AML-193 (cell line): ENCODE measurements at places on chromosomes 7 and 10.

DNA sequence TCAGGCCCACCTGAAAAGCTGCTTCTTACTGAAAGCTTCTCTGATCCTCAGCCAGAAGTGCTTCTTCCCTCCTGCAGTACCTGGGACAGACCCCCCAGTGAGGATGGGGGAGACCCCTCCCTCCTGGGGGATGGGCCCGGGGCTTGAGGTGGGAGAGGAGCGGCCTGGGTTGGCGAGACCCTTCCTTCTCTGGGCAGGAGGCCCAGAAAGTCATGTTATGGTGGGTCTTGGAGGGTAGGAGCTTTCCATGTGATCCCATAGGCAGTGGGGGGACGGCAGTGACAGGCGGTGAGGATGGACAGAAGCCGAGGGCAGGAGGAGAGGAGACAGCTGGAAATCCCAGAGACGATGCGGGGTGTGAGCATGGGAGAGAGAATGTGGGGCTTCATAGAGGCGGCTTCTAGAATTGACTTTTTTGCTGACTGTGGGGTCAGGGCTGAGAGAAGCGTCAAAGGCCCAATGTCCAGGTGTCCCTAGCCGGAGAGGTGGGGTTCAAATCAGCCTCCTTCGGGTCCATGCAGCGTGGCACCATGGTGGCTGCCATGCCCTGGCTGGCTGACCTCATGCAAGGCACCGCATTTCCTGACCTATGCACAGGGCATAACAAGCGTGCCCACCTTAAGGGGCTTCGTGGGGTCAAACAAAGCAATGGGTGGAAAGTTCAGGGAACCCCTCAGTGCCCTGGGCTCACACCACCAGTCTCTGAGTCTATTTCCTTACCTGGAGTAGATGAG lies 154.0 kb downstream of the UBE2H start:
- no peak for DNase-seq

DNA sequence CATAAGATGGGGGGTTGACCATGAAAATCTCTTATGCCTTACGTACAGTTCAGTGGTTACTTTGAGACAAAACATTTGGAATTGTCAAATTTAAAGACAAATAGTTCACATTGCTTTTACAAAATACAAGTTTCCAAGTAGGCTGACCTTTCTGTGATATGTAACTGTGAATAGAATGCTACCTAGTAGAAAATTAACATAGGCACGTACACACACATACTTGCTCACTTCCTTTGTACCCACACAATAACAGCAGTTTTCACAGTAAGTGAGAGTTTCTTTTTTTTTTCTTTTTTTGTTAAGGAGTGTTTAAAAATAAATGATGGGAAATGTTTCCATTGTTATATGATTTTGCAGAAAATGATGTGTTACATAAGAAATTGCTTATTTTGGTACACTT lies 53.3 kb upstream of the SP8 start:
- no peak for DNase-seq

DNA sequence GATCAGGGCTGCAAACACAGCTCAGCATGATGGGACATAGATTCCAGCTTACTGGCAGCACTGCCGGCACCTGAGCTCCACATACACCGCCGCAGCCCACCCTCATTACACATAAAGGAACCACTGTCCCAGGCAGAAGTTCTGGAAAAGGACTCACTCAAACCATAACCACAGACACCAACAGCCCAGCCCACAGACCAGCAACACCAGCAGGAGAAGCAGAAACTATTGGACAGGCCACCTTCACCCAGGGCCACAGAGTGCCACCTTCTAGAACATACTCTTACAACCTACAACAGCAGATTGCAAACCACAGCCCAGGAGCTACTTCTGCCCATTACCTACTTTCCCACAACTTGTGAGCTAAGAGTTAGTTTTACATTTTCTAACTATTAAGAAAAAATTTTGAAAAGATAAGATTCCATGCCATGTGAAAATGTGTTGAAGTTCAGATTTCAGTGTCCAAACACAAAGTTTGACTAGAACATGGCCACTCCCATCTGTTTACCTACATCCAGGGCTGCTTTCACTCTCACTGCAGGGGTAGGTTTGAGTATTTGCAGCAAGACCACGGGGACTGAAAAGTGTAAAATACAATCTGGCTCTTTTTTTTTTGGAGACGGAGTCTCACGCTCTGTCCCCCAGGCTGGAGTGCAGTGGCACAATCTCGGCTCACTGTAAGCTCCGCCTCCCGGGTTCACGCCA lies 153.0 kb downstream of the TNS3 start:
- DNase-seq, result no peak

DNA sequence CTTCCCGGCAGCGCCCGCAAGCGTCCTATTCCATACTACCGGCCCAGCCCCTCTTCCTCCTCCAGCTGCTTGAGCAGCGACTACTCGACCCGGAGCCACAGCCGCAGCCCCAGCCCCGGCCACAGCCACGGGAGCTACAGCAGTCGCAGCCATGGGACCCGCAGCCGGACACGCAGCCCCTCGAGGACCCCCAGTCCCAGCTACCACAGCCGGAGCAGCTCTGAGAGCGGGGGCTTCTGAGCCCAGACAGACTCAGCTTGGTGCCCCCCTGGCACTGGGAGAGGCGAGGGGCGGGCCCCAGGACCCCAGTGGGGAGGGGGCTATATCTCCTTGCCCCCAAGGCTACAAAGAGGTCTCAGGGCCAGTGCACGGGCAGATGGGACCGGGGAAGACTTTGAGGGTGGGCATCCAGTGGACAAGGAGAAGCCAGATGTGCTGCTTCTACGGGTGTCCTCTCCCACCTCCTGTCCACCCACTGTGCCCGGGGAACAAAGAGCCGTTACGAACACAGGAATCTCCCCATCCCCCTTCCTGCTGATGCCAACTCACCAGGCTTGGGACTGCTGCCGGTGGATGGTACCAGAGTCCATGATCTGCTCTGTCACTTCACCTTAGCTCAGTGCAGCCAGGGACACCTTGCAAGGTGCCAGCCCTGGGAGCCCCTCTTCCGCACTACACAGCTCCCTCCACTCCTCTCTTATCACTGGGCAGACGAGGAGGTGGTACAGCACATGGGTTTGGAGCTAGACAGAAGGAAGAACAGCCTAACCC lies 16.7 kb upstream of the HSPB1 start:
- no peak for DNase-seq

- DNase-seq, result no peak
Measured at GRCh38 chr7:97005183-97006054, at the start of gene DLX6. TSS of gene DLX6 (plus strand) at chr7:97005553. CDS start at chr7:97005978, 425 bp downstream.

- no peak for DNase-seq
Measured at GRCh38 chr7:138440460-138440859, 19.6 kb upstream of the TRIM24 start.
